ENCODE measurements at places on chromosomes 5 and 9.
A peak's percentile ranks its signal among the peaks of the same experiment; 100 is the strongest.

DNA sequence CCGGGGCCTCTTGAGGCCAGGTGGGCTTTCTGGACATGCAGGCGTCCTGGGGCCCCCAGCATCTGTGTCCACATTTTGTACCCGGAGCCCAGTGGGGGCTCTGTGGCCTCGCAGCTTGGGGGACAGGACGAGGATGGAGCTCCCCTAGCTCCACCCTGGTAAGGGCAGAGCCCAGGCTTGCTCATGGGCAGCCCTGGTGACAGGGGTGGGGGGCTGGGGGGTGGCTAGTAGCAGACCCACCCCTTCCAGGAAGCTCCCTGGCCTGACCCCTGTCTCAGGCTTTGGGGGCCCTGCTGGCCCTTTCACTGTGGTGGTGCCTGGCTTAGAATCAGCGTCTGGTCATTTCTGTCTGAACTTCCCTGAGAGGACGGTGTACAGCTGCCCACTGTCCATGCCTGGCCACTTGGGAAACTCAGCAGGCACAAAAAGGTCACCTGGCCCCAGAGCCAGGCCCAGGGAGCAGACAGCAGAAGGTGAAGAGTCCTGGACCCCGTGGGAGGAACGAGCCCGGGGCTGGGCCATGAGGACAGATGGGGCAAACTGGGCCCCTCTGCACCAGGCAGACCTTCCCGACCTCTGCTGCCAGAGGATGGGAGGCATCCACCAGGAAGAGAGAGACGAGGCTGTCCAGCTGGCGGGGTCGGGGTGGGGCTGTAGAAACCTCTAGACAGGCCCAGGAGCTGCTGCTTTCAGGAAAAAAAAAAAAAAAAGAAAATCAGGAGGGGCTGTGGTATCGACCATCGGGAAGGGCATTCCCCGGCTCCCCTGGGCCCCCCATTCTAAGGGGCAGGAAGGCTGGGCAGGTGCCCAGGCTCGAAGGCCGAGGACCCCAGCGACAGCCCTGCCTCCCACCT lies 52.8 kb downstream of the EXD3 start:
- DNase-seq, result no peak

GRCh38 chr9:36320466-36320865 lies 62.2 kb upstream of the GNE start:
- no peak for DNase-seq

- no peak for DNase-seq
These were observed 10.5 kb downstream of the NELFB start for GRCh38 chr9:137265496-137266161.

DNA sequence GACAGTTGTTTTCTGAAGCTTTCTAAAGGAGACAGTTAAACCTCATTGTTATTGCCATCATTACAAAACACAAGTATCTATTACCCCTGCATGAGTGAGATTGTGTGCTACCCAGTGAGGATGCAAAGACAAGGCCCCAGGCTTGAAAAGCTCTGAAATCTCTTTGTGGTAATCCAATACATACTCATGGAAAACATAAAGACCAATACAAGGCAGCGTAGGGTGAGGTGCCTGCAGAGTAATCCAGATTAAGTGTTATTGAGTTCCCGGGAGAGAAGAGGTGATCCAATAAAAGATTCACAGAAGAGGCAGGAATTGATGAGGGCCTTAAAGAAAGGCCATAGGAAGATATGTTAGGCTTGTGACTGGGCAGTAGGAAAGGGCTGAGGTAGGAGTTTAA lies 150.1 kb downstream of the MEF2C start:
- no peak for DNase-seq

DNA sequence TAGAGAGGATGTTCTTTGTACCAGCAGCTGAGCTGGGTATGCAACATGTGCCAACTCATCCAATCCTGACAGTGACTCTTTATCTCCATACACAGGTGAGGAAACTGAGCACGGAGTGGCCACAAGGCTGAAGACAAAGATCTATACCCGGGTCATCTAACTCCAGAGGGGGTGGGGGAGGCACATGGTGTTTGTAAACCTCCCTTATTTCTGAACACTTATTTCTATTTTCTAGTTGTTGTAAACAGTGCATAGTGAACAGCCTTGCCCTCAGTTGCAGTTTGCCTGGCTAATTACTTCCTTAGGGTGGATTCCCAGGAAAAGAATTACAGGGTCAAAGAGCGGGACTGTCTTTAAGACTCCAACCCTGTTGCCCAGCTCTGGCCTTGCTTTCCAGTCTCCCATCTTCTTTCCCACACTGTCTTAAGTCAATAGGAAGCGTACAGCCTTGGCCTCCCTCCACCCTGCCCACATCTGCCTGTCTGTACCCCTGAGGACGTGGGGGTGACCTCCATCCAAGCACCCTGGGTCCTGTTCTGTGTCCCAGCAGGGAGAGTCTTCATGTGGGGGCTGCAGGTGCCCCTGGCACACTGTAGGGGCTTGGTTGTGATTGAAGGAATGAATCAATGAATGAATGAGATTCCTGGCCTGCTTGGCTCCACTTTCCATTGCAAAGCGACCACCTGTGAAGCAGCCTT lies 13.2 kb upstream of the FIBCD1 start:
- no peak for DNase-seq

DNA sequence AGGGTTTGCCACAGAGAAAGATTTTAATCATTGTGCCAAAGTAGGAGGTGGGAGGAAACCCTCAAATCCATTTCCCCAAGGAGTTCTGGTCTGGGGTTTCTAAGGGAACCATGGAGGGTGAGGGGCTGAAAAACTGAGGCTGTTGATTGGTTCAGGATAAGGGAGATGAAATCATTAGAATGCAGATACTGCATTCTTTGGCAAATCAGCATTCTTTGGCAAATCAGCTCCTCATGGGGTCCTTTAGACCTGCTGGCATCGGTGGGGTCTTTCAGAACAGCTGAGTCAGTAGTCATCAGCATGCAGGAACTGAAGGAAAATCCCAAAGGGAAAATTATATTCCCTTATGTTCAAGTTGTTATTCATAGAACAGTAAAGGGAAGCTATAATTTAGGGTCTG lies 585.5 kb downstream of the ISL1 start:
- no peak for DNase-seq

GRCh38 chr5:139108063-139108824 lies 89.9 kb downstream of the SIL1 start:
- peak; percentile 86 for DNase-seq

DNA sequence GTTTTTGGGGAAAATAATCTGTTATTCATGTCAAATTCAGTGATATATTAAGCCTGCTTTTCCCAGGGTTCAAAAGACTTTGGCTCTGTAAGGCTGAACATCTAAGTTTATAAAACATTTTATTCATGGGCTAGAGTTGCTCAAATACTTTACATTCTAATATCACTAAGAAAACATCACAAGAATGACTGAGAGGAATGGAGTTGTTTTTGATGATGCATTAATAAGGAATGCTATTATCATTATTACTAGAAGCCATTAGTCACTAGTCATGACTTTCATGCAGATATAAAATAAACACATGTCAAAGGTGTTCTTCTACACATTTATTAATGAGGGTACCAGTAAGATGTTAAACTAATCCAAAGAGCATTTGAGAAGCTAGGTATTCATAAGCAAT lies 185.5 kb upstream of the KCNN2 start:
- no peak for DNase-seq

DNA sequence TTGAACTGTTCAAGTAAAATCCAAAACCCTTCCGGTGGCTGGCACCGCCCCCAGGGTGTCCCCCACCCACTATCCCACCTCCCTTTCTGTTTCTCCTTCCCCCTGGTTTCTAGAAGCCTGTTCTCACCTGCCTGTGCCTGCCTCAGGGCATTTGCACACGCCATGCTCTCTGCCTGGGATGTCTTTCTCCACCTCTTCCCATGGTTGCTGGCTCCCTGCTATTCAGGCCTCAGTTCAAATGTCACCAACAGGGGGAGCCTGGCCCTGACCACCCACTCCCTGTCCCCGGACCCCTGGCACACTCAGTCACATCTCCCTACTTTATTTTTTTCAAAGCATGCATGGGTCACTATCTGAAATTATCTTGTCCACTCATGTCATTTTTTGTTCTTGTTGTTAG lies 39.9 kb upstream of the EEIG1 start:
- no peak for DNase-seq

DNA sequence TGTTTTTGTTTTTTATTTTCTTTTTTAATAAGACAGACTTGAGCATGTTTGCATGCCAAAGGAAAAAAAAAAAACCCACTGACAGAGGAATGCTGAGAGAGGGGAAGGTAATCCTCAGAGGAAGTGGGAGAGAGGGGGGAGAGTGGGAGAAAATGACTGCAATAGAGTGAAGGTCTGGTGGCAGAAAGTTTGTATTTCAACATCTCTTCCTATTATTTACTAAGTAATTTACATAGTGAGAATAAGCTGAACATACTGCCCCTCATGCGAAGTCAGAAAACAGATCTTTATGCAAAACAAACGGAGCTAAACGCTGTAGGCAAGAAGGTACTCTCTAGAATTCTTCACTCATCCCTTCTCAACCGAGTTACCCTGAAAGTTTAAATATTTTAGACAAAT lies 45.0 kb downstream of the ELL2 start:
- no peak for DNase-seq
